ENCODE measurements at places on chromosomes 6 and 20.

DNA sequence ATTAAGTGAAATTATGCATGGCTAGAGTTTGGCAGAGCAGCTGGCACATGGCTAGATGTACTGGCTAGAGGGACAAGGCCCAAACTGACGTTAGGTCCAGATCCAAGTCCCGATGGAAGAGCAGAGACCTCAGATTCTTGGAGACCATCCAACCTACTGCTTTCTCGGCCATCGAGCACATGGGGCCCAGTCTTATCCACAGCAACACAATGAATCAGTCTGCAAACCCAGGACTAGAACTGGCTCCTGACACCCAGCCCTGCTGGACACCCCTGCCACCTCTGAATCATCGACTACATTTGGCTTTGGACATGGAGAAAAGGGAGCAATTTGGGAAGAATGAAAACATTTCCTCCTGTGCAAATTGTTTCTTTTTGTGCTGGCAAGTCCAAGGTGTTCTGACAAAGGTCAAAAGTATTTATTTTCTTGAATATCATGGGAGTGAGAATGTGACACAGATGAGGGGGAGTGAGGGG lies 23.9 kb upstream of the YWHAB start:
- no peak for DNase-seq

GRCh38 chr6:153027480-153027879 lies 25.0 kb upstream of the MTRF1L start:
- DNase-seq = no peak

GRCh38 chr20:53578492-53579222 lies 15.0 kb downstream of the ZNF217 start:
- peak; percentile 75 for DNase-seq

DNA sequence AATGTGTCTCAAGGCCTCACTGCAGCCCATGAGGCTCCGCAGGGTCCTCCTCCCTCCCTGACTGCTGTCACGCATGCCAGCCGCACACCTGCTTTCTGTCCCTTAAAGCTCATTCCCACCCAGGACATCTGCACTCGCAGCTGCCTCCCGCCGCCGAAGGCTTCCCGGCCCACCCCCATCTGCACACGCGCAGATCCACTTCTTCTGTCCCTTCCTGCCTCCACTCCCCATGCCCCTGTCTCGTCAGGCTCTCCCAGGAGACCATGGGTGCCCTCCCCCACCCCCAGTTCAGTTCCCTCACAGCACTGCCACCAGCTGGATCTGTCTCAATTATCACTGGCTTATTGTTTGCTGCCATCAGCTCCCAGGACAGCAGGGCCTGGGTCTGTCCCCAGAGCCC lies 63.0 kb downstream of the RIPOR3 start:
- peak; percentile 48 for DNase-seq

GRCh38 chr6:108243836-108244235 lies 17.0 kb downstream of the SNX3 start:
- DNase-seq = no peak

DNA sequence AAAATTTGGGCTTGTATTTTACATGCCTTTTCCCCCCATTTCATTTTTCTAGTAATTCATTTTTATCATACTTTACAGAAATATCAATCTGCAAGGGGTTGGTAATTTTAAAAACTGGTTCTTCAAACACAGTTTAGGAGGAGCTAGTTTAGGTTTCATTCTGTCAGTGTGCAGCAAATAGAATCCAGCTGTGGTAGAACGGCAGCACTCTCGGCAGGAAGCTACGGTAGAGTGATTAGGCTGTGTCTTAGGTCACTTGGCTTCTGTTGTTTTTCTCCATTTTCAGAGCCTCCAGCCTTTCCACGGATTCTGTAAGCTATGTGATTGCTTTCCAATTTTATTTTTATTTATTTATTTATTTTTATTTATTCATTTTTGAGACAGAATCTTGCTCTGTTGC lies 32.7 kb downstream of the TLDC2 start:
- no peak for DNase-seq

DNA sequence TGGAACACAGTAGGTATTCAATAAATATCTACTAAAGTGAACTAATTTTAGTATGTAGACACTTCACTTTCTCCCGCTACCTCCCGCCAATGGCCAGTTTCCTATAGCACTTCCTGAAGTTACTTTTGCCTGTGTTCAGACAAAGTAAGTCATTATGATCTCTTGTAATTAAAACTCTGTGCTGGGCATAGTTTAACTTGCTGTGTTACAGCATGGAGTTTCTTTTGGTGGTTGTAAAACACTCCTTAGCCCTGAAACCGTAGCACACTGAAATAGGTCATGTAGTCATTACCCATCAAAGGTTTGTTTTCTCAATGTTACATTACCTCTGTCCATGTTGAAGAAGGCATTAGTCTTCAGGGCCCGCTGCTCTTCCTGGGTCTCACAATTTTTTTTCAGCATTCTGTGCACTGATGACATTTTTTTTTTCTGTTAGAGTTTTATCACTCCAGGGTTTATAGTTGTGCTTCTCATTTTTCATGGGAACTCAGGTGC lies 54.0 kb upstream of the CENPW start:
- no peak for DNase-seq

- DNase-seq = no peak
Observed at GRCh38 chr6:21220271-21220987, 373.1 kb upstream of the SOX4 start.

- DNase-seq = no peak
Observed at GRCh38 chr6:139425780-139426179, 51.3 kb upstream of the CITED2 start.

- no peak for DNase-seq
Observed at GRCh38 chr6:168636147-168637004, 195.4 kb downstream of the SMOC2 start.

DNA sequence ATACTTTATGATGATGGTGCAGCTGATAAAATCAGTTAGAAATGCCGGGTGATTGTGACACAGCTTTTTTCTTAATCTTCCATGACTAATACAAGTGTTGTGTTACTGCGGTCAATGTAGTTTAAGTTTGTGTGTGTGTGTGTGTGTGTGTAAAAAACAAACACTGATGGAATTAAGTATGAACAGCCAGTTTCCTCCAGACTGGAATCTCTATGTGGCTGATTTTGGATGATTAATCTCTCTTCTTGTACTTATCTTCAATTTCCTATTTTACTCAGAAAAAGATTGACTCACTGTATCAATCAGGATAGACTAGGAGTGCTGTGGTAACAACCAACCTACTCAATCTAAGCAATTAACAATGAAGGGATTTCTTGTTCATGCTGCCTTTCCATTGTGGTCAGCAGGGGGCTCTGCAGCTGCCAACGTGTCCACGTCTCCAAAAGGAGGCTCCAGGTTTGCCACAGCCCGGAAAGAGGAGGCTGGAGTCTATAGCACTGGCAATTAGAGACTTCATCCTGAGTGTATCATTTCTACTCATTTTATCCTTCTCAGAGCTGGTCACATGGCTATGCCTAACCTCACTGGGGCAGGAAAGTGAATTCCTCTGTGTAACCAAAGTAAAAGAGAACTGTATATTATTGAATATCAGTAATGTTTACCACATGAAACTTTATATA lies 107.7 kb downstream of the CD109 start:
- DNase-seq = peak; percentile 48

DNA sequence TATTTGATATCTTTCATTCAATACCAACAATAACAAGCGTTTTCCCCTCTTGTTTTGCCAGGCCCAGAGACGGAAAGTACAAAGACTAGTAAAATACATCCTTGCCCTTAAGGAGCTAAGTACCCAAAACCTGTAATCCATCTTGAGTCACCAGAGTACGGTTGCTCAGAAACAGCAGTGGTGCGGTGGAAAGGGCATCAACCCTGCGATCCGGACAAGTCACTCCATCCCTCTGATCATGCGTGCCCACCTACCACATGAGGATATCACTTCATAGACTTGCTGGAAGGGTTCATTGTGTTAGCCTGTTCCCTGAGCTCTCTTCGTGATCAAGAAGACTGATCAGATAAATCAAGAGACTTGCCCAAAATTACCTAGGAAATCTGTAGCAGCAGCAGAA lies 1.9 kb downstream of the TOMM34 start:
- no peak for DNase-seq

- DNase-seq = no peak
Observed at GRCh38 chr6:160093946-160094345, 27.7 kb upstream of the SLC22A1 start.

GRCh38 chr6:107511511-107511993 lies 21.6 kb downstream of the SOBP start:
- DNase-seq = no peak

GRCh38 chr6:12152023-12152970 lies 137.9 kb upstream of the EDN1 start:
- DNase-seq = no peak

GRCh38 chr6:134379599-134379998 lies 61.7 kb upstream of the SGK1 start:
- DNase-seq = no peak

Measured in SHP77 (cell line).